ENCODE measurements at places on chromosomes 6 and 20.

- DNase-seq: no peak
Measured at GRCh38 chr6:167013067-167013466, 13.9 kb downstream of the CEP43 start.

- no peak for DNase-seq
Measured at GRCh38 chr6:35237476-35237875, 22.1 kb upstream of the ZNF76 start.

DNA sequence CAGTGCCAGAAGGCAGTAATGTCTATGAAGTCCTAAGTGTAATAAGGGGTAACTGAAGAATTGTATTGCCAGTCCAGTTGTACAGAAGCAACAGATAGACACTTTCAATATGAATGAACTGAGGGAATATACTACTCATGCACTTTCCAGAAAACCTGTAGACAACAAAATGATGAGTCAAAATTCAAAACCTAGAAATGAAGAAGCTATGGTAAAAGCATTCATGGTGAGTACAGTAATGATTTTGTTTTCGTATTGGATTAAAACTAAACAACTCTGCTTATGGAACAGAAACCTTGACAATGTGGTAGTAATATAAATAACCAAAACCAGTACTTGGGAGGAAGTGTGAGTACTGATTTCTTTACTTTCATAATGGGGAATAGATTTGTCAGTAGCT, 35.0 kb downstream of the ARMC2 start:
- no peak for DNase-seq

GRCh38 chr20:4672948-4673347, 48.8 kb upstream of the PRND start:
- DNase-seq: no peak

DNA sequence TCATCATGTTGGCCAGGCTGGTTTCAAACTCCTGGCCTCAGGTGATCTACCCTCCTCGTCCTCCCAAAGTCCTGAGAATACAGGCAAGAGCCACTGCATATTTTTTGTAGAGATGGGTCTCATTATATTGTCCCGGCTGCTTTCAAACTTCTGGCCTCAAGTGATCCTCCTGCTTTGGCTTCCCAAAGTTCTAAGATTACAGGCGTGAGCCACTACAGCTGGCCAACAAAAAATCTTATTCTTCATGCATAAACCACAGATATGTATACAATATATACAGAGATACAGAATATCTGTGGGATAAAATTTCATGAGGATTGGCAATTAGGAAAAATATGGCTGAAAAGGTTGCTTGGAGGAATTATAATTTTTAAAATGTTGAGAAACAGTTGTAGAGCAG, 49.9 kb downstream of the SLC35A1 start:
- no peak for DNase-seq

DNA sequence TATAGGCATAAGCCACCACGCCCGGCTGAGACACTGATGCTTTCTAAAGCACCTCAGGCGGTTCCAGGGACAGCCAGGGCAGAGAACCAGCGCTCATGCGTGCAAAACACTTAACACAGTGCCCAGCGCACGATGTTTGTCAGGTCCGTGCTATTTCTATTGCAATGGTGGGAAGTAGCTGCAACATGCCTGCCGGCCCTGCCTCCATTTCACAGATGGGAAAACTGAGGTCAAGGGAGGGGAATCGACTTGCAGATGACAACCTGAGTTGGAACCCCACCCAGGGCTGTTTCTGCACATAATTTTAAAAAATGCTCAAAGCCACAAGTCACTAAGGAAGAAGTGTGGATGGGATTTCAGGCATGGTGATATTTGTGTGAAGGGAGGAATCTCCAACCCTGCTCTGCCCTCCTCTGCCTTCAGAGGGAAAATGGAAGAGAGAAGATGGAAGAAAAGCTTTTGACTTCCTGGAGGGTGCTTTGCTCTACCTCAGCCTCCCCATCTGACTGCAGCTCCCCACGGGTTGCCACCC, 39.9 kb downstream of the KIAA1755 start:
- no peak for DNase-seq

DNA sequence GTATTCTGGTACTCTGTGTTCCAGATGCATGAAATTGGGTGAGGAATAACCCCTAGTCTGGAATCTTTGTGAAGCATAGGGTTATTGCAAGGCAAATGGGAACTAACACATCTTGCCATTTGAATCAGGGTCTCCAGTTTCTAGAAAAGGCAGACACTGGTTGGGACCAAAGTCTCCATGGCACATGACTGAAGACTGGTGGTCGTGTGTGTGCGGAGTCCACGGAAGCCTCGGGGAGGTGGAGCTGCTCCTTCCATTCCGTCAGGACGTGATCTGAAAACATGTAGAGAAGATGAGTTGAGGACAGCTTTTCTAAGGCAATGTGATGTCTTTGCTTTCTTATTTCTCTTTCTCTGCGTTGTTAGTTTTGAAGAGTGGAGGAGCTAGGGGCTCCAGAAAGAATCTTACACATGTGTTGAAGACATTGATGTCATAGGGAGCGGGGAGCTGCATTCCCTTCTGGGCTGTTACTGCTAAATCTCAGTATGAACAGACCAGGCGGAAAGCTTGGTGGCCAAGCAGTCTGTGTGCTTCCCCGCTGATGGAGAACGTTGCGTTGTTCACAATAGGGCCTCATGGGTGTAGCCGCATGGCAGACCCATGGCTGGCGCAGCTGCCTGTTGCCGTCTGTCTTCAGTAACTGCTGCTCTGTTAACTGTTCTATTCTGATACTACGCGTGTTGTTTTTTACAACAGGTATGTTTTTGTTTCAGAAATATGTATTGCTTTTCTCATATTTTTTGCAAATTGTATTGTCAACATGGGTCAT, 4.8 kb upstream of the SLC17A9 start:
- DNase-seq: no peak

DNA sequence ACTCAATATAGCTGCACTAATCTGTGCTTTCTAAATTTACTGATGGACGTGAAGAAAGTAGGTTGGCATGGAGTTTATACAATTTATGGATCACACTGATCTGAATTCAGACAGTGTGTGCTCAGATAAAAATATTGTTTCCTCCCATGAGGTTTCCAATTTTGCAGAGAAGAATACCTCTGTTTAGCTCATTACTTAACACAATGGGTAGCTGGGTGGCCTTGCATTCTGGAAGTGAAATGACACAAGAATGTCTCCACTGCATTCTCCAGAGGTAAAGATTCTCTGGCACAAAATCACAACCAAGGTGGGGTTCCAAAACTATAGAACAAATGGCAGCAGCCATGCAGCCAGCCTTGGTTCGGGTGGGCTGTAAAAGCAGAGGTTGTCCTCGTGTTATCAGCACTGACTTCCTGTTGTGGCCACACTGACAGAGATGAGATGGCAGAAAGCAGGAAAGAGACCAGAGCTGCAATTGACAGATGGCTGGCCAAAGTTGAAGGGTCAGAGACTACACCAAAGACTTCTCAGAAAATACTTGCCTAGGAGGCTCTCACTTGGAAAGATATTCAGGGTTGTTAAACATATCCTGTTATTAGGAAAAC, 50.2 kb downstream of the HDAC2 start:
- DNase-seq: no peak

- no peak for DNase-seq
Measured at GRCh38 chr6:147941143-147941542, 401.5 kb upstream of the SASH1 start.

- peak; percentile 72 for DNase-seq
Measured at GRCh38 chr6:38273325-38273724, 366.4 kb downstream of the BTBD9 start.

All from NCI-H226 (cell line).